ENCODE measurements at places on chromosomes 2 and 18.

DNA sequence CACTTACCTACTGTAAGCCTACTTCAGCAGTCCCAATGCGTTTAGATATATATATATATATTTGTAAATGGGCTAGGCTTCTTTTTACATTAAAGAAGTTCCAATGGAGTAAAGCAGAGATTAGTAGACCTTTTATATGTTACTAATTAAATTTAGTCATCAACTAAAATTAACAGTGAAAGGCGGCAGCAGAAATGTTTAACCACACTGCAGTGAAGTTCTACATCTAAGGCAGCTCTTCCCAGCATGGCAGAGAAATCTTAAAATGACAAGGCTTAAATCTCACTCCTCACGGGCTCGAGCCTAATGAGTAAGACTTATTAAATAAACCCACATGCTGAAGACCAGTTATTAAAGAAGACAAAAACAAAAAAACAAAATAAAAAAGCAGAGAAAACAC is 19.1 kb upstream of the KANSL1L start:
- no peak for DNase-seq

- no peak for DNase-seq
Observed at GRCh38 chr2:22003270-22003669, 879.5 kb downstream of the TDRD15 start.

DNA sequence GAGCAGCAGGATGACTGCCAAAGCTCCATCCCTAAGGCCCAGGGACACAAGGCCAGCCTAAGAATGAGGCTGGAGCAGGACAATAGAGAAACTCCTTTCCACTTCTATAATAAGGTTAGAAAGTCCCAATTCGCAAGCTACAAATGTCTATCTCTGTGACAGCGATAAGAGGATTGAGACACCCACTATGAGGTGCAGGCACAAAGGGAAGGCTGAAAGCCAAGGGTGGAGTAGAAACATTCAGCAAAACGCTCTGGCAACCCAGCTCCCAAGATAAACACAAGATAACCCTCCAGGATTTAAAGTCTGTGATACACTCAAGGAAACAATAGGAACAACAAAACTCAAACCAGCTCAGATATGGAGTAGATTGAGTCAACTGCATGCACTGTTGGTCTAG is 418.0 kb upstream of the UBE2E3 start:
- no peak for DNase-seq

- DNase-seq: no peak
Observed at GRCh38 chr2:215556979-215557378, 121.1 kb upstream of the FN1 start.

- no peak for DNase-seq
Observed at GRCh38 chr2:191515551-191515950, 162.4 kb upstream of the NABP1 start.

- no peak for DNase-seq
Observed at GRCh38 chr2:134677856-134678756, 40.7 kb downstream of the TMEM163 start.

DNA sequence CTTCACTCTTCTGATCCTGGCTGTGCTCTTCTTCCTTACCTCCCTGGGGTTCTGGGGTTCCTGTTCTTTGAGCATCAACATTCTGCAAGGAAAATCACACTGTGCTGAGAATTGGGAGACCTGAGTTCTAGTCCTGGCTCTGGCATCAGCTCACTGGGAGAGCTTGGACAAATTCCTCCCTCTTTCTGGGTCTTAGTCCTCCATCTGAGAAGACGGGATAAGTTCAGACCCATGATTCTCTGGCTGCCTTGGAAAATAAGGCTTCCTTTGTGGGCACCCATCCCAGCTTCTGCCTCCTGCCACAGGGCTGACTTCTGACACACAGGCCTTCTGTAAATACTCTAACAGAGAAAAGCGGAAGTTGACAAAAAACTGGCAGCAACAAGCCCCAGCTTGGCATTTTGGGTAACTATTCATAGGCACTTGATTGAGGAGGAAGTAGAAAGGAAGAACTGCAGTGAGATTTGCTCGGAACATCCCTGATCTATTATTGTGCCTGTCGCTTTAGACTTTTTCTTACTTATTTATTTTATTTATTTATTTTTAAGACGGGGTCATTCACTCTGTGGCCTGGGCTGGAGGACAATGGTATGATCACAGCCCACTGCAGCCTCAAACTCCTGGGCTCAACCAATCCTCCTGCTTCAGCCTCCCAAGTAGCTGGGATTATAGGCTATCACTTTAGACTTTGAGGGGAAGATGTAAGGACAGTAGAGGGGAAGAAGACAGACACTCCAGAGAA is 7.9 kb downstream of the PCBP1 start:
- no peak for DNase-seq

GRCh38 chr2:227365833-227366232 is 13.3 kb downstream of the TM4SF20 start:
- DNase-seq: no peak

DNA sequence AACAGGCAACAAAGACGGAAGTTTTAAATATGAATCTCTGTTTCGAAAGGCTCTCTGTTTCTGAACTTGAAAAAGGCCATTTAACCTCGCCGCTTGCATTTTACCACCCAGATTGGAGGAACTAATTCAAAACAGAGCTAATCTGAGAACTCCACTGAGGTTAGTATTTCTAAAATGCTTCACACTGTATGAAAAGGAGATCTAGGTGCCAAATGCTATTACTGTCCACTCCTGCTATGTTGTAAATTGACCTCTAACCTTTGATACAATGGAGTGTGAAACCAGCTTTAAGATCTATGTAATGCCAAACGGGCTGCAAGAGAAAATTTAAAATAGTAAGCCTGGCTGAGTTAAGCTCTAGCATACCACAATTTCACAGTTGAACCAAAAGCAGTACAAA is 364.5 kb downstream of the IRS1 start:
- no peak for DNase-seq

DNA sequence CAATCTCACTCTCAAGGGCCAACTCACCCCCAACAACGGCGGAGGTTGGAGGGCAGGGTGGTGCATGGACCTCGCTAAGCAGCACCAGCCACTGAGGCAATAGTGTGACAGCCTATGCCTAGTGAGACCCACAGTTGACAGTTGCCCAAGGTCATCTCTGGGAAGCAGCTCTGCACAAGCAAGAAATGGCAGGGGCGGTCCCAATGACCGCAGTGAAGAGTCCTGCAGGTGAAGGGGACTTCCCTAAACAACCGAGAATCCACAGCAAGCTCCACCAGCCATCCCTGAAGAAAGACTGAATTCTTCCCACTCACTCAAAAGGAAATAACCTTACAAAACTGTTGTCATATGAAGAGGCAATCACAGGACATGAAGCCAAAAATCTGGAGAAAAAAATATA is 313.4 kb upstream of the ID2 start:
- DNase-seq: no peak

DNA sequence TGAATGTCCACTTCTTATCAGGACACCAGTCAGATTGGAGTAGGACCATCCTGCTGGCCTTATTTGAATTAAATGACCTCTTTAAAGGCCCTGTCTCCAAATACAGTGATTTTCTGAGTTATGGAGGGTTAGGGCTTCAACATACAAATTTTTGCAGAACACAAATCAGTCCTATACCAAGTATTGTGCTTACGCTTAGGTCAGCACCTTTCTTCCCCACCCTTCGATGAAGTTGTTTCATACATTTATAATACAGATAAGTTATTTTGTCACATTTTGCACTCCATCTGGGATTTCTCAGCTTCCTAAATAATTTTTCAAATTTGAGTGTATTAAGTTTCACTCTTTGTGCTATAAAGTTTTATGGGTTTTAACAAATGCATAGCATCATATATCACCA is 190.5 kb upstream of the EPAS1 start:
- no peak for DNase-seq

DNA sequence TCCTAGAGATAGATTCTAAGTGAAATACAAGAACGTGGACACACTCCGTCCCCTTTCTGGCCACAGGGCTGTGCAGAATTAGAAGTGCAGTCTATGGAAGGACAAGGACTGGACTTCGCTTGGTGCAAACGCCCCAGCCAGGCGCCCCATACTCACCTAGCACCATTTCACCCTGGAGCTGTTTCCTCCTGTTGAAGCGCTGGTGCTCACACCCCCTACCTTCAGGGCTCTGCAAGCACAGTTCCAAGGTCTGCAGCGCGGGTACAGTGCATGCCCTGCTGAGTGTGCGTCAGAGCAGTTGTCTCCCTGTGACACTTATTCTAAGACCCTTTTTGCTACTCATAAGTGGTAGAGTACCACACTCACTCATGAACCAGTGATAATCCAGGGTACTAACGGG is 3.0 kb downstream of the HPCAL1 start:
- no peak for DNase-seq

- DNase-seq: no peak
Observed at GRCh38 chr2:120536141-120536540, 190.2 kb downstream of the INHBB start.

- no peak for DNase-seq
Observed at GRCh38 chr2:45685260-45685659, 33.8 kb downstream of the PRKCE start.

DNA sequence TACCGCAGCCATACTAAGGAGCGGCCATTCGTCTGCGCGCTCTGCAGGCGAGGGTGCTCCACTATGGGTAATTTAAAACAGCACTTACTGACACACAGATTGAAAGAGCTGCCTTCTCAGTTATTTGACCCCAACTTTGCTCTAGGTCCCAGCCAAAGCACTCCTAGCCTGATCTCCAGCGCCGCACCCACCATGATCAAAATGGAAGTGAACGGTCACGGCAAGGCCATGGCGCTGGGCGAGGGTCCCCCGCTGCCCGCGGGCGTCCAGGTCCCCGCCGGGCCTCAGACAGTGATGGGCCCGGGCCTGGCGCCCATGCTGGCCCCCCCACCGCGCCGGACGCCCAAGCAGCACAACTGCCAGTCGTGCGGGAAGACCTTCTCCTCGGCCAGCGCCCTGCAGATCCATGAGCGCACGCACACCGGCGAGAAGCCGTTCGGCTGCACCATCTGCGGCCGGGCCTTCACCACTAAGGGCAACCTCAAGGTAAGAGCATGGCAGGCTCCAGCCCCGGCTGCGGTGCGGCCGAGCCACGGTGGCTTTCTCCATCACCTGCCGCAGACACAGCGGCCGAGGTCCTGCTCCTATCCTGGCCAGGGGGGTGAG is 15.5 kb downstream of the SALL3 start:
- DNase-seq: no peak

- DNase-seq: no peak
Observed at GRCh38 chr2:40036241-40036640, 257.2 kb upstream of the THUMPD2 start.

GRCh38 chr2:143905587-143905986 is 614.3 kb downstream of the ZEB2 start:
- no peak for DNase-seq

DNA sequence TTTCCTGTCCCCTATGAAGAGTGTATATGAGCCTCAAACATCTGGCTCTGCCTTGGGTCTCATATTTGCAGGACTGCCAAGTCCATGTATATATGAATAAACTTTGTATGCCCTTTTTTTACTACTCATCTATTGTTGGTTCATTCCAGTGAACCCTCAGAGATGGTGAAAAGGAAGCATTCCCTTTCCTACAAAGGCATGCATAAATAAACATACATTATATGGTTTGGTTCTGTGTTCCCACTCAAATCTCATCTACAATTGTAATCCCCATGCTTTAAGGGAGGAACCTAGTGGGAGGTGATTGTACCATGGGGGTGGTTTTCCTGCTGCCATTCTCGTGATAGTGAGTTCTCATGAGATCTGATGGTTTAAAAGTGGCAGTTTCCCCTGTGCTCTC is 534.2 kb downstream of the SPAG16 start:
- no peak for DNase-seq

GRCh38 chr2:105853354-105854088 is 108.8 kb downstream of the NCK2 start:
- DNase-seq: no peak

- DNase-seq: no peak
Observed at GRCh38 chr18:45951016-45951714, 16.0 kb downstream of the EPG5 start.

DNA sequence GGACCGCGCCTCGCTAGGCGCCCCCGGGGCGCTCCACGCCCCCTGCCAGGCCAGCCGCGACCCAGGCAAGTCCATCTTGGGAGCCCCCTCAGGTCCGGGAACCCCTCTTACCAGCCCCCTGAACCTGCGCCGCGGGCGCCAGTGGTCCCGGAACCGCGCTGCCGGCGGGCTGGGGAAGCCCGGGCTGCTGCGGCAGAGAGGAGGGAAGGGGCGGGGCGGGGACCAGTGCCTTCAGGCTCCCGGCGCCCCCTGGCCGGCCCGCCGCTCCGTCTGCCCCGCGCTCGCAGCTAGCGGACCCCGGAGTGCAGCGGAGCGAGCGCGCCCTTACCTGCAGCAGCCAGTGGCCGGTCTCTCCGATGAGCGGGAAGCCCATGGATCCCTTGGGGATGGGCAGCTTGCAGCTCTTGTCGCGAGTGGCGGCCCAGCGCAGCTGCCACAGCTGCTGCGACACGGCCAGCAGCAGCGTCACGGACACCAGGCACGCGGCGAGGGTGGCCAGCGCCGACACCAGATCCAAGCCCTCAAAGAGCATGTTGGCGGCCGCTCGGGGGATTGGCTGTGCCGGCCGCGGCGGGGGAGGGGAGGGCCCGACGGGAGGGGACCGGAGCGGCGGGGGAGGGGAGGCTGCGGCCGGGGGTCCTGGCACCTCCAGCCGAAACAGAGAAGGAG is at the start of gene CYP26B1:
Gene CYP26B1, minus strand, starts transcription at position 560 of the 669 bp plus-strand sequence. Its CDS starts 28 bp downstream, at position 532.
- no peak for DNase-seq

DNA sequence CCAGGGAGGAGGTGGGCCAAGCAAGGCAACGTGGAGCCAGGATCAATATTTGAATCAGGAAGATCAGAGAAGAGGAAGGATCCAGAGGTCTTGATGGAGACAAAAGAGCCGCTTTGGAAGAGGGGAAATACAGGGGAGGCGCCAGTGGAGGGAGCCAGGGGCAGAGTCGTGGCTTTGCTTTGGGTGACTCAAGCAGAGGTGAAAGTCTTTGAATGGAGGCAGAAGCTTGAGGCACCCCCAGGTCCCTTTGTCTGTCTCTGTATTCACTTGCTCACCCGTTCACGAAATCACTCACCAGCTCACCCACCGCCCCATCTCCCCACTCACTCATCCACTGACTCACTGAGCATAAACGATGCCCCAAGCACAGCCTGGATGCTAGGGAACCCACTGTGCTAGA is 134.1 kb downstream of the ACOXL start:
- peak; percentile 36 for DNase-seq

GRCh38 chr2:17228461-17228860 is 289.8 kb downstream of the RAD51AP2 start:
- DNase-seq: no peak

GRCh38 chr2:120396013-120396860 is 50.3 kb downstream of the INHBB start:
- no peak for DNase-seq

DNA sequence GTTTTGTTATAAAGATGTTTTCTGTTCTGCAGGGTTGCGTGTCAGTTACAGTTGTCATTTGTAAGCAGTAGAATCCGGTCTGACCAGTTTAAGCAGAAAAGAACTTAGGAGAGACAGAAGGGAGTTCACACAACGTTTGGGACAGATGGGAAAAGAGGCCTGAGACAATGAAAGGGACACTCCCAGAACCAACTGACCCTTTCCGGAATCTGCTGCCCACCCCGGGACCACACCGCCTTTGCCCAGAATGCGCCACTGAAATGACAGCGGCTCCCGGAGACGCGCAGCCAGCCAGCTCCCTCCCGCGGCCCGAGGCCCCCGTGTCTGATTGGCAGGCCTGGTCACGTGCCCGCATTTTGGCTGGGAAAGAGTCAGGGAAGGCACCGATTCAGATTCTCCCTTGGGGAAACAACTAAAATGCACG is 244.6 kb downstream of the BCL2 start:
- DNase-seq: peak; percentile 41

All from activated CD8-positive, alpha-beta memory T cell treated with anti-CD3 and anti-CD28 coated beads for 48 hours (primary cell).